ENCODE measurements at places on chromosomes 16 and 17.
A peak's percentile ranks its signal among the peaks of the same experiment; 100 is the strongest.

GRCh38 chr17:27413315-27413714 is 42.9 kb upstream of the KSR1 start:
- DNase-seq, result no peak

DNA sequence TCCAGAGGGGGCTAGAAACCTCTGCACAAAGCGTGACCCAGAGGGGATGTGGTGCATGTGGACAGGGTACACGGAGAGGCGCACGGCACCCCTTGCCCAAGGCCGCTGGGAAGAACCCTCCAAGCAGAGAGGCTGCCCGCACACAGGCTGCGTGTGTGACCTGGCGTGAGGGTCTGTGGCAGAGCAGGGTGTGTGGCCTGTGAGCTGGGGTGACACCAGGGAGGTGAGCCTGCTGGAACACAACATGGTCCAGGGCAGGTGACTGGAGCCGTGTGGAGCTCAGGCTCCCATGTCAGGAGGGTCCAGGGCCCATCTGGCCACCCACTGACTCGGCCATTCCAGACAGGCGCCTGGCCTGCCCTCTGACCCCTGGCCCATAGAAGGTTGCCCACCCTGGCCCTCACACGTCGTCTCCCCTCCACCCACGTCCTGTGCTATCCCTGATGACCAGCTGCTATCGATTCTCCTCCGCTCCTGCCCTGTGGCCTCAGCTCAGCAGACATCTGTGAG is 14.8 kb upstream of the TMEM204 start:
- no peak for DNase-seq

DNA sequence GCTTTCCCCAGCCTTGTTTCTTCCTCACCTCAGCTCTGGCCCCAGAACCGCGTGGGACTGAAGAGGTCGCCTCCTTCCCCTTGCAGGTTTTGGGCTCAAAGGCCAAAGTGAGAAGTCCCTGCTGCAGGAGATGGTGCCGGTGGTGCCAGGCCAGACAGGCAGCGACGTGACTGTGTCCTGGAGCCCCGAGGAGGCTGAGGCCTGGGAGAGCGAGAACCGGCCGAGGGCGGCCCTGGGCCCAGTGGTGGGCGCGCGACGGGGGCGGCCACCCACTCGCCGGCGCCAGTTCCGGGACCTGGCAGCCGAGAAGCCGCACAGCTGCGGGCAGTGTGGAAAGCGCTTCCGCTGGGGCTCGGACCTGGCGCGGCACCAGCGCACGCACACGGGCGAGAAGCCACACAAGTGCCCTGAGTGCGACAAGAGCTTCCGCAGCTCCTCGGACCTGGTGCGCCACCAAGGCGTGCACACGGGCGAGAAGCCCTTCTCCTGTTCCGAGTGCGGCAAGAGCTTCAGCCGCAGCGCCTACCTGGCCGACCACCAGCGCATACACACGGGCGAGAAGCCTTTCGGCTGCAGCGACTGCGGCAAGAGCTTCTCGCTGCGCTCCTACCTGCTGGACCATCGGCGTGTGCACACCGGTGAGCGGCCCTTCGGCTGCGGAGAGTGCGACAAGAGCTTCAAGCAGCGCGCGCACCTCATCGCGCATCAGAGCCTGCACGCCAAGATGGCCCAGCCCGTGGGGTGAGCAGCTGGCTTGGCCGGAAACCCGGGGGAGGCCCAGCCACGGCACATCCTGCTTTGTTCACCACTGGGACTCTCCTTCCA is 6.0 kb downstream of the ZNF213 start:
- DNase-seq, result no peak

- DNase-seq, result no peak
Observed at GRCh38 chr16:1982013-1982433, 754 bp upstream of the NOXO1 start.

- peak; percentile 11 for DNase-seq
Observed at GRCh38 chr17:14459955-14460354, 159.1 kb downstream of the HS3ST3B1 start.

- no peak for DNase-seq
Observed at GRCh38 chr17:74992223-74992622, 4.8 kb downstream of the CDR2L start.

DNA sequence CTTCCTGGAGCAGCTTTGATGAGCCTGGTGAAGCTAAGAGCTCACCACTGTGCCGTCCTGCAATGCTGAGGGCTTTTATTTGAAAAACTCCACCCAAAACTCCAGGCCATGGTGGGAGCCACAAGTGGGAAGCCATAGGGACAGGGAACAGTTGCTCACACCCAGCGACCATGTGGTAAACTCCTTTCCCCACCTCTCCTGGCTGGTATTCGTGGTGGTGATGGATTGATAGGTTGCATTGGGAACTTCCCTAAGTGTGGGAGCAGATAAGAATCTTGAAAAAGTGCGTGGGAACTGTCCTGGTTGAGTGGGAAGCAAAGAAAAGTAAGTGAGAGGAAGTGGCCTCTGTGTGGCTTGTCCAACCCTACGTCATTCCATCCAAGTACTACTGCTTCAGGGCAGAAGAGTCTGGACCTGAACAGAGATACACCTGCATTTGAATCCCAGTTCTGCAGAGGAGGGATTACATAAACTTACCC is at the start of gene CCL1:
CCL1 (minus strand) TSS at position 51 of the 479 bp plus-strand sequence. CDS start 72 bp downstream, outside the sequence.
- no peak for DNase-seq

DNA sequence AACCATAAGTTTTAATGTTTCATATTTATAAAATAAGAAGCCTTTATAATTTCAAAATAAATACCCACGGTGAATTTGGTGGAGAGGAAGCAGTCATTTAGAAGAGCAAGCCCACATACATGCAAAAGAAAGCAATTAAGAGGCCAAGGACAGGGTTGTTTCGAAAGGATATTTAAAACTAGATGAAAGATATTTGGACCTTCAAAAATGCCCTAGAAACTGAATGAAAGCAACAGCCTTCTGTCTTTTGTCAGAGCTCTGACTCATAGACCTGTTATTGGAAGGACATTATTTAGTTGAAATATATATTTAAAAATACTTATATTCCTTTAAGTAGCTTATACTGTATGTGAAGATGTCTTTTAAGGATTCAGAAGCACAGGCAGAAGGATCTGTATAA is 8.6 kb upstream of the METTL9 start:
- DNase-seq, result no peak

- no peak for DNase-seq
Observed at GRCh38 chr16:87160701-87161337, 156.4 kb downstream of the C16orf95 start.

- DNase-seq, result no peak
Observed at GRCh38 chr17:68231541-68231940, 16.3 kb upstream of the AMZ2 start.

DNA sequence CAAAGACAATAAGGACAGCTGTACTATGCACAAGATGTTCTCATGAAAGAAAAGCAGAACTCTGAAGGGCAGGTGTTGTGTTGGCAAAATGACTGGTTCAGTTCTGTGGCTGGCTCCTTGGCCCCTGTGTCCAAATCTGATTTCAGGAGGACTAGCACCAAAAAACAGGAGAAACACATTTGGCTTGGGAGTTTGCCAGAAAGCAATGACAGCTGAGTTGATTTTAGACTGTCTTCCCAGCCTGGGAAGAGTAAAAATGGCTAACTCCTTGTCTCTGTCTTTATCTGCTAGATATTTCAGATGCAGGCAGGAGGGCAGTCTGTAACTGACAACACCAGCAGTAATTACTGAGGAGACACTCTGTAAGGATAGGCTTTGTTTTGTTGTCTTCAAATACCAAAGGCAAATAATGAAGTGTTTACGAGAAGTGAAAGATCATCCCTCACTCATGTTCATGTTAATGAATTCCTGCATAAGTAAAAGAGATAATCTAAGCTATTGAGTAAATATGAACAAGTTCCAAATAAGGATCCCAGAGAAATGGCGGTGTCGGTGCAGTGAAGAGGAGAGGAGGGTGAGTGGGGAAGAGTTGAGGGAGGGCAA is 989.0 kb downstream of the CDH11 start:
- no peak for DNase-seq

DNA sequence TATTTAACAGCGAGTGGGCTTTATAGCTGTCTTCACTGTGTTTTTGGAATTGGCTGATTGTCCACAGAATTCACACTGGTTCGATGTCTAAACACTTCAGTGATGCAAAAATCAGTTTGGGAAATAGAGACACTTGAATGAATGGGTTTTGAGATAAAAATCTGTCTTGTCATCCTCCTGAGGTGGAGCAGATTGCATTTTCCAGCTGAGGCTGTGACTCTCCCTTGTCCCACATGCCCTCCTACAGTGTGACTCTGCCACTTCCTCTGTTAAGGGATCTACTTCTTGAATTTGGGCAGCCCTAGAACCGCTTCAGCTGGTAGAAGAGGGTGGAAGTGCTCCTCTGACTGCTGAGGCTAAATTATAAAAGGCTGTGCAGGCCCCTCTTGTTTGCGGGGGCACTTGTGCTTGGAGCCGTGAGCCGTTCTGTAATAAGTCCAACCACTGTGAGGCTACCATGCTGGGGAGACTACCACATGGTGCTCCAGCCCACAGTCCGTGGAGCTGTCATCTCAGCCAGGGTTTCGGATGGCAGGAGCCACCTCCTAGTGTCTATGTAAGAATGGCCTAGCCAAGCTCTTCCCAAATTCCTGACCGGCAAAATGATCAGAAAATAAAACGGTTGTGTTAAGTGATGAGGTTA is 175.9 kb downstream of the SPECC1 start:
- DNase-seq, result no peak

Measured in neuronal stem cell (in vitro differentiated cells).